Activated T-helper 9 cell treated with anti-CD3 and anti-CD28 coated beads, Interleukin-2, amount 50 U/mL, for 16 hours (primary cell): ENCODE measurements at places on chromosomes 7 and 10.

- no peak for DNase-seq
Observed at GRCh38 chr7:126806614-126807013, 446.1 kb downstream of the GRM8 start.

- DNase-seq: no peak
Observed at GRCh38 chr7:44080686-44081265, 1.6 kb downstream of the POLM start.

- DNase-seq: no peak
Observed at GRCh38 chr10:114767101-114767985, 54.2 kb upstream of the FHIP2A start.

DNA sequence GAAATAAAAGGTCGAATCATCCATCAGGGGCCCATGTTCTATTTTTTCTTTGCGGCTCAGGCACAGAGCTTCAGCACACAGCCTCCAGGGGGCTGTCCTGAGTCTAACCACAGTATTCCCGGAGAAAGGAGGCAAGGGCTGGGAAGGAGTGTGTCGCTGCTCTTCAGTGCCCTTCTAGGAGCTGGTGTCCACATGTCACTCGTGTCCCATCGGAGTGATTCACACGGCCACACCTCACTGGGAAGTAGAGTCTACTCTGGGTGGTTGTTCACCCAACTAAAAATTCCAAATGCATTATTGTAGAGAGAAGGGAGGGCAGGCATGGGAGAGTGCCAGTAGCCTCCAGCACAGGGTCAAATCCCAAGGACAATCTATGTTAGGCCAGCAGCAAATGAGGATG is 114.8 kb upstream of the LANCL2 start:
- no peak for DNase-seq

DNA sequence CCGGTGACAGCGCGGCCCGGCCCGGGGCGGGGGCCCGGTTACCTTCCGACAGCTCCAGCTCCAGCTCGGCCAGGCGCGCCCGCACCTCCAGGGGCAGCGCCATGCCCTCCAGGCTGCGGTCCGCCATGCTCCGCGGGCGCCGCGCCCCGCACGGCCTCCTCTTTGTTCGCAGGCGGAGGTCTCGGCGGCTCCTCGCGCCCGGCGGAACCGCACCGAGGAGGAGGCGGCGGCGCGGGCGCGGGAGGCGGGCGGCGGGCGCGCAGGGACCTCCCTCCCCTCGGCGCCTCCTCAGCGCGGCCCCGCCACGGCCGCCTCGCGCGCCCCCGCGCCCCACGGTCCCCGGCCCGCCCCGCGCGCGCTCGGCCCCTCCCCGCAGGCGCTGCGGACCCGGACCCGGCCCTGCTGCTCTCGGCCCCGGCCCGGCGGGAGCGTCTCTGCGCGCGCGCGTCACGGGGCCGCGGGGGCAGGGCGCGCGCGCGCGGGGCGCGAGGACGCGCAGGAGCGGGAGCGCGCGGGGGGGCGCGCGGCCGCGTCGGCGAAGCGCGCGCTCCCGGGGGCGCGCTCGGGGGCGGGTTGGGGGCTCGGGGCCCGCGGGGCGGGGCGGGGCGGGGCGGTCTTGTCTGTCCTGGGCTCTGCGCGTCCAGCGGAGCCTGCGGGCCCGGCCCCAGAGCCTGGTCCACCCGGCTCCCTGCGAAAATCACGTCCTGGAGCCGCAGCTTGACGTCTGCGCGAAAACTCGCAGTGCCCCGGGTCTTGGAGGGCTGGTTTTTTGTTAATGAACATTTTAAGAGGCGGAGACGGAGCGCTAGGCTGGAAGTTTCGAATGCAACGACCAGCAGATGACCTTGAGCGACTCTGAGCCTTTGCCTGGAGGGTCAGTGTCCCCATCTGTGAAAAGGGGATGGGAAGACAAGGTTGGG is at the start of gene DIP2C:
TSS of gene DIP2C (minus strand) at position 217 of the 920 bp plus-strand sequence. CDS start at position 127, 90 bp downstream.
- DNase-seq: no peak

DNA sequence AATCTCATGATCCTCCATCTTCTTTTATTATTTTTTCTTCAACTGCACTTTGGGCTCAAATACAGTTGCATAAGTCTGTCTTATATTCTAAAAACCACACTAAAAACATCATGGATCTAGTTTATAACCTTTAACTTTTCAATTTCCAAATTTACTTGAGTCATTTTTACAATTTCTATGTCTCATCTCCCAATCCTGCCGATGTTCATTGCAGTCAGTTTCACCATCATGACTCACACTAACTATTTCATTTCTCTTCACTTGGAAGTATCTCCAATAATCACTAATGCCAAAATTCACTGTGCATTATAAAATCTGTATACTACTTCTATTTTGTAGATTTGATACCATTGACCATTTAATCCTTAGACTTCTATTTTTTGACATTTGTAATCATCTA is 806.9 kb upstream of the SORCS1 start:
- DNase-seq: no peak

DNA sequence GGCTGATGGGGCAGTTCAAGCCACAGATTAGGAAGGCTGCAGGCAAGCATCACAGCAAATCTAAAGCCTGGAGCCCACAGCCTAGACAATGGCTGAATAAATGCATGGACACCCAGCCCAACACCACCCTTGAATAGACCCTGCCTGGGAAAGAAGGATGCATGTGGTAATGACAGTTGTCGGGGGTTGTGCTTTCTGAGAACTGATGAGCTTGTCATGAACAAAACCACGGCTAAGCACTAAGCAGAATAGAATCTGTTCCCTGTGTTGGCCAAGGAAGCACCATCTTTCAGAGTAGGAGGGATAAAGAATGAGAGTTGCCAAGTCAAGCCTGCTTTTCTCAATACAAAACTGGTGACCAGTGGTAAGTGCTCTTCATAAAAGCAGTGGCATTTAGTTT is 66.1 kb upstream of the JCAD start:
- DNase-seq: no peak

DNA sequence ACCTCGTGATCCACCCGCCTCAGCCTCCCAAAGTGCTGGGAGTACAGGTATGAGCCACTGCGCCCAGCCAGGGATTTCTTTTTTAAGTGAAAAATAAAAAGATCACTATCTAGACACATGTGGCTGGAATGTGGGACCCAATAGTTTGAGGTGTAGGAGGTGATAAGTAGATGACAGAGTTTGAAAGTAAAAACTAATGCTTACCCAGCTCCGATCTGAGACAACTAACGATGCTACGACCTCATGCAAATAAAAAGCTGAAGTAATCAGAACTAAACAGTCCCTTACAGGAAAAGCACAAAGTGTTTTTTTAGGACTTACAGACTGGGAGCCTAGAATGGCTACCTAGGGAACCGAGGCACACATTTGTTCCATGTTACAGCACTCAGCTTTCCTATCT is 23.0 kb downstream of the PCGF6 start:
- DNase-seq: no peak

DNA sequence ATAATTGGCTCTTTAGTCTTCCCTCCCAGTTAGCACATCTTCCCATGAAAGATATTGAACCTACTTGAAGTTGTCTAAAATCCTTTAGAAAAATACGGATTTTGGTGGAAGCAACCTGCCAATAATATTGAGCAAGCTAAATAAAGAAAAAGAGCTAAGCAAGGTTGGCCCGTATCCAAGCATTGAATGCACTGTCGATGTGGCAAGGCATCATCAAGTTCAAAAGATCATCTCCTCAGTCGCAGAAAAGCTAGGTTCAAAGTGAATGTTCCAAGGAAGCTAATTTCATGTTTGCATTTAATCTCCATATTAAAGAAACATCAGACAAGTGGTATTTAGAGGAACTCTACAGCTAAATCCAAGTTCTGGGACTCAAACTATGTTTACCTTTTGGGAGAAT is 206.0 kb downstream of the MTERF1 start:
- no peak for DNase-seq

DNA sequence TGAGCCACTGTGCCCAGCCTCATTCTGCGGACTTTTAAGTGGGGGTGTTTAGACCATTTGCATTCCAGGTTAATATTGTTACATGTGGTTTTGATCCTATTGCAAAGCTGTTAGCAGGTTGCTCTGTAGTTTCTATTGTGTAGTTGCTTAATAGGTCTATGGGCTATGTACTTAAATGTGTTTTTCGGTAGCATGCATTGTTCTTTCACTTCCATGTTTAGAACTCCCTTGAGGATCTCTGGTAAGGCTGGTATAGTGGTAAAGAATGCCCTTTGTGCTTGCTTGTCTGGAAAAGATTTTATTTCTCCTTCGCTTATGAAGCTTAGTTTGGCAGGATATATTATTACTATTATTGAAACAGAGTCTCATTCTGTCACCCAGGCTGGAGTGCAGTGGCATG is 13.4 kb upstream of the LRRD1 start:
- DNase-seq: no peak

DNA sequence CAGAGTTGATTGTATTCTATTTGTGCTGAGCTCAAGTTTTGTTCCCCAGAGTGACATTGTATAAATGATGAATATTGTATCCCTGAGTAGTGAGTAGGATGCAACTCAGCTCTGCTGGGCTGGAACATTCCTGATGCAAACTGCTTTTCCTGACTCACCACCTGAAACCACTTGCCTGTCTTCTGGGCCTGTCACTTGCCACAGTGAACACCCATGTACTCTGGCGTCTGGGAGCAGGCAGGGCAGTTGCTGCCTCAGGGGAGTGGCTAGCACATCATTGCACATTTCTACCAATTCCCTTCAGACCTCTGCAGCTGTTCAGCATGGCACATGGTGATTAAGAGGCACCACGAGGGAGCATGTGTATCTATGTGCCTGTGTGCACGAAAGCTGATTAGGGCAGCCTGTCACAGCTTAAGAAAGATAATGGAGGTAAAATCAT is 157.3 kb downstream of the SND1 start:
- DNase-seq: no peak

GRCh38 chr10:119306986-119307392 is 99.6 kb downstream of the GRK5 start:
- DNase-seq: no peak

DNA sequence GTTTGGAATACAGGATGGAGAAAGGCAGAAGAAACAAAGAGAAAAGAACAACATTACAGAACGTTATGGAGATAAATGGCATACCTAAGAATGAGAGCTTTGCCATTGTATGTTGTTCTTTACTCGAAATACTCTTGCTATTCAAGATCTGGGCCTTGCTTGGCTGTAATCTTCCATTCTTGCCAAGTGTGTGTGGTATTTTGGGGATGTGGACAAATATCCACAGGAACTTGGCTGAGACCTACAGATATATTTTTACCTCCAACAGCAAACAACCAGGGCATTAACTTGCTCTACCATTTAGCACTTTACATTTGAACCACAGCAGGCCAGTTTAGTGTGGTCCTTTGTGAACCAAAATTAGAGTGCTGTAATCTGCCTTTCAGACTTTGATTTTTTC is 76.3 kb downstream of the DKK1 start:
- no peak for DNase-seq

- no peak for DNase-seq
Observed at GRCh38 chr7:14332155-14332554, 342.7 kb upstream of the ETV1 start.

DNA sequence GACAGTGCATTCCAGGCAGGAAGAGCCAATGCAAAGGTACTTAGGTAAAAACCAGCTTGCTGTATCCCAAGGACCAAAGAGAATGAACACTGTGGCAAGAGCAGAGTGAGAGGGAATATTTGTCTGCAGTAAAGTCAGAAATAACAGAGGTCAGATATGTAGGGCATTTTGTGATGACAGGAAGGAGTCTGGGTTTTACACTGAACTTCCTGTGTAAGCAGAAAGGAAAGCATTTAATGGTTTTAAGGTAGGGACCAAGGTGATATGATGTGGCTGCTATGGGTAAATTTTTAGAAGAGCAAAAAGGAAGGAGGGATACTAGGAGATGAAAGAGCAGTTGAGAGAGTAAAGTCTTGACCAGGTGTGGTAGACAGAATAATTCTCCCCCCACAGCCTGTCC is 10.1 kb downstream of the ABCB1 start:
- DNase-seq: no peak

DNA sequence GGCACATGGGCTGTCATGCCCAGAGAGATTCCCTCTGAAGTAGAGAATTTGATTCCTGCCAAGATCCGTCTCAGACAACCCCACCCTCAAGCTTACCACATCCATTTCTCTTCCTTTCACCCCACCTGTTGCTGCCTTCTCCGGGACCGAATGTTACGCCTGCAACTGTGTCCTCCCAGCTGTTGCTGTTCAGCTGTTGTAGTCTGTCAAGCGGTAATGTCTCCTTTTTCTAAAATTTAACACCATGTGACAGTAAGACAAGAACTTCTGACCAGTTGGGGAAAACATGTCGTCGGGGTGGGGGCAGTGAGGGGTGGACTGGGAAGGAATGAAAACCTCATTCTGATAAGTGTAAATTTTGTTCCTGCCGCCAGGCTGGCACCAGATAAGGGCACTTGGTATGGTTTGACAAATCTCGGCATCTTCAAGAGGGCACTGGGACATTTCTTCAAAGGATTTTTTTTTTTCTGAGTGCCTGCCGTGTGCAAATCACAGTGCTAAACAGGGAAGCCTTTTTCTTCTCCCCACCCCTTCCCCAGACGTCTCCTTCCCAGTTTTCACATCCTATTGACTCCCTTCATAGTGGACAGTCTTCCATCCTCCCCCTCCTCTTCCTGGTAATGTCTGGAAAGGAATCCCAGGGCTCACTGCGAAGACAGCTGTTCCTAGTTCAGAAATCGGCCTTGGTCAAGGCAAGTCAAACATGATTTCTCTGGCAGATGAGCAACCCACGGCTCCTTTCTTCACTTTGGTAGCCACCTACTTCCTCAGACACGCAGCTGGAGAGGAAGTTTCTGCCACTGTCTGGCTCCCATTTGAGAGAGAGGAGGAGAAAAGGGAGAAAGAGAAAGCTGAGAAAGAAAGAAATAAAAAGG is 5.0 kb upstream of the CELF2 start:
- no peak for DNase-seq

DNA sequence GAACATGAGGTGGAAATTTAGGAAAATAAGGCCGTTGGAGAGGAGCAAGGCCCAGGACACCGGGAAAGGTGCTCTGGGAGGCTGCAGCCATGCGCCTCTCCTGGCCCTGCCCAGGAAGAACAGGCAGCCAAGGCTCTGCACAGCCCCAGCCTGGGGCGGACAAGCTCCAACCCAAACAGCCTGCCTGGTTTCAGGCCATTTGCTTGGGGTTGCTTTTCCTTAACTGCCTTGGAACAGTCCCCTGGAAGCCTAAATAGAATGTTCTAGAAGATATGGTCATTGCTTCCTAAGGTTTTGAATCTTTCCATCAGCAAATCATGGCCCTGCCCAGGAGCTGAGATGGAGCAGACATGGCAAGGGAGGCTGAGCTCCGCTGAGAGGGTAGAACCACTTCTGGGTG is 11.0 kb downstream of the VSTM4 start:
- no peak for DNase-seq

- no peak for DNase-seq
Observed at GRCh38 chr7:29434380-29434768, 129.3 kb upstream of the PRR15 start.
